Cardiac septum (tissue), 1 donor: ENCODE measurements at places on chromosomes 16 and 17.

DNA sequence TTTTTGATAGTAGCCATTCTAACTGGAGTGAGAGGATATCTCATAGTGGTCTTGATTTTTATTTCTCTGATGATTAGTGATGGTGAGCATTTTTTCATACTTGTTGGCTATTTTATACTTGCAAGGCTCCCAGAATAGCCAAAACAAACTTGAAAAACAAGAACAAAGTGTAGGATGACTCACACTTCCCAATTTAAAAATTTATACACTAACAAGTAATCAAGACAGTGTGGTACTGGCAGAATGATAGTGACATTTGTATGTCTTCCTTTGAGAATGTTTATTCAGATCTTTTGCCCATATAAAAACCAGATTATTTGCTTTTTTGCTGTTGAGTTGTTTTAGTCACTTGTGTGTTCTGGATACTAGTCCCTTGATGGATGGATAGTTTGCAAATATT lies 17.8 kb downstream of the SPECC1 start:
- no peak for DNase-seq

DNA sequence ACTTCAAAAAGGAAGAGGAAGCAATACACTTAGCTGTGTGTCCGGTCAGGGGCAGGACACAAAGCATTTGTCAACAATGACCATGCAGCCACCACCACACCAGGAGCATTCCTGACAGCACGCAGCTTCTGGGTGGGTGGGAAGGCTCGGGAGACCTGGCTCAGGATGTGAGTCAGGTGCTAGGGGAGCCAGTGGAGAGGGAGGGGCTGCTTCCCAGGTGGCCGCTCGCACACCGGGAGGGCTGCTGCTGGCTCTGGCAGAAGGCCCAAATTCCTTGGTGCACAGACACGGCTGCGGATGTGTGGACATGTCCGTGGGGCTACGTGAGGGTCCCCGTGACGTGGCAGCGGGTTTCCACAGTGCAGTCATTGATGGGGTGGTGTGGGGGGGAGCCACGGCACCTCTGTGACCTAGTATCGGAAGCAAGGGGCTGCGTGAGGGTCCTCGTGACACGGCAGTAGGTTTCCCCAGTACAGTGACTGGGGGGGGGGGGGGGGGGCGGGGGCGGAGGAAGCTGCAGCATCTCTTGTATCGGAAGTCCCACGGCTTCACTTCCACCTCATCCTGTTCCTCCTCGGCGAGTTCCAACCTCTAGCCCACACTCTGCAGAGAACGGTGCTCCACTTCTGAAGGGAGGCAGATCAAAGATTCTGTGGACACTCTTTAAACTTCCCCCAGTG lies 112.8 kb downstream of the ZNF778 start:
- DNase-seq: no peak

DNA sequence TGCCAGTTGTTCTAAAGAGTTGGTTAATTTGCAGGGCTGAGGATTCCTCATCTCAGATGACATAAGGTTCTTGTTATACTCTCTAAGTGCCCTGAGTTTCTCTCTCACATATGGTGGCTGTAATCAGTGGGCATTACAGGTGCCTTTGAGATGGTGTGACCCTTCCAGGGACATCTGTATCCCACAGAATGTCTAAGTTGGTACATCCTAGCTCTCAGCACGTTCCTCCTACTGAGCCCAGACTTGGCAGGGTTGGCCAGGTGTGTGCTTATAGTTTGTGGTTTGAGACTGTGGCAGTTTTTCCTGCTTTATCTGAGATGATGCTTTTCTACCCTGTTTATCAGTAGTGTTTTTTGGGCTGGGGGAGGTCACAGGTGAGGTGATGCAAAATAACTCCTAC lies 36.3 kb downstream of the SPECC1 start:
- DNase-seq: no peak

- no peak for DNase-seq
These were observed 5.7 kb downstream of the OR4D2 start for GRCh38 chr17:58172369-58173071.

DNA sequence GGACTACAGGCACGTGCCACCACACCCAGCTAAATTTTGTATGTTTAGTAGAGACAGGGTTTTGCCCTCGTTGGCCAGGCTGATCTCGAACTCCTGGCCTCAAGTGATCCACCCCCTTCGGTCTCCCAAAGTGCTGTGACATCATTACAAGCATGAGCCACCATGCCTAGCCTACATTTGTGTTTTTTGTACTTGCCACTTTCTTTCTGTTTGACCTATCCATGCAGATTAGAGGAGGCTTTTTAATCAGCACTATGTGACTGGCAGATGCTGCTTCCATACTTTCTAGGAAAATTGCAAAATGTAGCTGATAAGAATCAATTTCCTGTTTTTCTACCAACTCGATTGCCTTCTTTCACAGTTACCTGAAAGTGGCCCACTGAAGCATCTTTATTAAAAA lies 57.3 kb downstream of the B9D1 start:
- no peak for DNase-seq
